ENCODE measurements at places on chromosomes 5 and 9.

- no peak for DNase-seq
Measured at GRCh38 chr9:89902450-89903140, 297.8 kb downstream of the GADD45G start.

GRCh38 chr5:171599411-171599810 lies 180.0 kb downstream of the FGF18 start:
- DNase-seq, result no peak

- no peak for DNase-seq
Measured at GRCh38 chr9:131578731-131579504, 33.6 kb downstream of the PRRT1B start.

GRCh38 chr9:125626187-125626586 lies 80.8 kb downstream of the MAPKAP1 start:
- DNase-seq, result no peak

GRCh38 chr5:160356550-160357347 lies 13.7 kb downstream of the C1QTNF2 start:
- DNase-seq, result no peak

- DNase-seq, result no peak
Measured at GRCh38 chr5:146165460-146165859, 17.0 kb downstream of the LARS1 start.

GRCh38 chr5:10577371-10578292 lies 13.8 kb downstream of the ANKRD33B start:
- no peak for DNase-seq

DNA sequence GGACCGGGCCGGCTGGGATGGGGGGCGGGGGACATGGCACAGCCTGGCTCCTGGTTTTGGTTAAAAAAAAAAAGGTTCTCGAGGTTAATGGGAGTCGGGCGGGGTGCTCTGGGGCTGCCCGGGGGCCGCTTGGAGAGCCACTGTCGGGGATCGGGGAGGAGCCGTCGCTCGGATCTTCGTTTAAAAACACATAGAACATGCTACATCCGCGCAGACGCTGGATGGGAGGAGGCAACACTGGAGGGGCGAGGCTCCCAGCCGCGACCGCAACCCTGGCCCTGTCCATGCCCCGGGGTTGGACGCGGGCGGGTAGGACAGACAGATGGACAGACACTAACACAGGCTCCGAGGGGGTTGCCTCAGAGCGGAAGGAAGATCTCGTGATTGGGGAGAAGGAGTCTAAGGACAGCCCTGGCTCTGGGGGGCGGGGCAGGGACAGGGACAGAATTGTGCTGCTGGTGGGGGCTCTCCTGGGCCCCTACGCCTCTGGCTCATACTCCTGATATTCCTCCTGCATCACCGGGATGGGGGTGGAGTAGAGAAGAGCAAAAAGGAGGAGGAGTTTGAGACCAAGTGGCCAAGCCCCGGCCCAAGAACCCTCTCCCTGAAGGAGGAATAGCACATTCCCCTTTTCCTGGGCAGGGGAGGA lies 9.9 kb downstream of the SNCB start:
- no peak for DNase-seq

- DNase-seq, result no peak
Measured at GRCh38 chr5:143004361-143005145, 234.4 kb downstream of the ARHGAP26 start.

GRCh38 chr9:5846096-5846495 lies 13.2 kb upstream of the ERMP1 start:
- no peak for DNase-seq

- DNase-seq, result peak; percentile 59
Measured at GRCh38 chr9:111959468-111960359, 63.1 kb downstream of the UGCG start.

GRCh38 chr9:89405826-89406225 lies 87.5 kb downstream of the SECISBP2 start:
- no peak for DNase-seq

DNA sequence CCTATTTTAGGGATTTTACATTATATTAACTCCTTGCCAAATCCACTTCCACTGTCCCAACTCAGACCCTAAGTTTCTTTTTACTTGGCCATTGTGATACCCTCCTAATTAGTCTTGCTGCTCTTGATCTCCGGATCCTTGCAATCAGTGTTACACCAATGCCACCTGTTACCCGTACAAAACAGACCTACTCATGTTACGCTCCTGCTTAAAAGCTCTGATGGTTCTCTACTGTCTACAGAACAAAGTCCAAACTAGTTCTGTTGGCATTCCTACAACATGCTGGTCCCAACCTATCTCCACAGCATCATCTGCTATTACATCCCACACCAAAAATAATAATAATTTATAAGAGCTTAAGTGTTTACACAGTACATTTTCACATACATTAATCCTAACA lies 9.8 kb downstream of the ECPAS start:
- no peak for DNase-seq

DNA sequence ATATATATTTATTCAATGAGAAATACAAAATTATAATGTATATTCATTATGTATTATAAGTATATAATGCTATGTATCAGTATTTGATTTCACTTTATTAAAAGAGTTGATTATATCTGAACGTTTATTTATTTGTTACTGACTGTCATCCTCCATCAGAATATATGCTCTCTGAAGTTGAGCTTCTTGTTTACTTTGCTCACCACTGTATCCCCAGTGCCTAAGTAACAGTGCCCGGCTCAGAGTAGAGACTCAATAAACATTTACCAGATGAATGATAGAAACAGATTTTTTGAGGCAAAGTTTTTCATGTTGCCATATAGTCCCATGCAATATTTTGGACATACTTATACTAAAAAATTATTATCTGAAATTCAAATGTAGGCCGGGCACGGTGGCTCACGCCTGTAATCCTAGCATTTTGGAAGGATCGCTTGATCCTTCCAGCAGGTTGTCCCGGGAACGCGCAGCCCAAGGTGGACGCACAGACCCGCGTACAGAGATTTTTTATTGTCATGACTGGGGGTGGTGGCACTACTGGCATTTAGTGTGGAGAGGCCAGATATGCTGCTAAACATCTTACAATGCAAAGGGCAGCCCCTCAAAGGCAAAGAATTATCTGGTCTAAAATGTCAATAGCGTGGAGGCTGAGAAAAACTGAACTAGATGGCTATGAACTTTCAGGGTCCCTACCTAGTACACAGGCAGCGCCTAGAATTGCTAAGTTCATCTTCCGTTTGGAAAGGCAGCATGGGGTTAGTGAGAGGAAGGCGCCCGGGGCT lies 761 bp upstream of the DNAJC25 start:
- no peak for DNase-seq

DNA sequence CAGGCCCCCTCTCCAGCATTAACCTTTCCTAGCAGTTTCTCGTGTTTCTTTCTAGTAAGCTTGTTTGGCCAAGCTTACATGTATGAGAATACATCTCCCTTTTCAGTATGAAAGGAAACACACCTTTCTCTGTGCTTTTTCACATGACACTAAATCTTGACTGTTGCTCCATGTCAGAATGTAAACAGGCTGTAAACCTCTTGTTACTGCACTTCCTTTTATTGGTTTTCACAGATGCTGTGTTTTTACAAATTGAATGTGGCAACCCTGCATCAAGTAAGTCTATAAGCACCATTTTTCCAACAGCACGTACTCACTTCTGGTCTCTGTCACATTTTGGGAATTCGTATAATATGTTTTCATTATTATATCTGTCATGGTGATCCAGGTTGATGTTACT lies 2.2 kb upstream of the CANX start:
- no peak for DNase-seq

GRCh38 chr5:175920231-175920811 lies 47.8 kb downstream of the THOC3 start:
- DNase-seq, result no peak

- no peak for DNase-seq
Measured at GRCh38 chr9:81656871-81657337, 32.4 kb downstream of the TLE1 start.

GRCh38 chr5:75389430-75389829 lies 52.4 kb downstream of the HMGCR start:
- no peak for DNase-seq

- no peak for DNase-seq
Measured at GRCh38 chr5:139395844-139396640, 1.1 kb upstream of the PROB1 start.

DNA sequence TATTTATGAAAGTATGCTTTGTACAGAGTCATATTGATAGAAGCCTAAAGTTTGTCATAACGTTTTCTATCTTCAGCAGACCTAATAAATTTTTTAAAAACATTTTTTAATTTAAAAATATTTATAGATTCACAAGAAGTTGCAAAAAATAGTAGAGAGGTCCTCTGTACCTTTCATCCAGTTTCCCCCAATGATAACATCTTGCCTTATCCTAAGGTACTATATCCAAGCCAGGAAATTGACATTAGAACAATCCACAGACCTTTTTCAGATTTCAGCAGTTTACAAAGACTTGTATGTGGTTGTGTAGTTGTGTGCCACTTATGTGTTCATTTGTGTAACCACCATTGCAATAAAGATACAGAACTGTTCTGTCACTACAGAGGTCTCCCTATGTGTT lies 88.5 kb downstream of the SLC12A2 start:
- no peak for DNase-seq

DNA sequence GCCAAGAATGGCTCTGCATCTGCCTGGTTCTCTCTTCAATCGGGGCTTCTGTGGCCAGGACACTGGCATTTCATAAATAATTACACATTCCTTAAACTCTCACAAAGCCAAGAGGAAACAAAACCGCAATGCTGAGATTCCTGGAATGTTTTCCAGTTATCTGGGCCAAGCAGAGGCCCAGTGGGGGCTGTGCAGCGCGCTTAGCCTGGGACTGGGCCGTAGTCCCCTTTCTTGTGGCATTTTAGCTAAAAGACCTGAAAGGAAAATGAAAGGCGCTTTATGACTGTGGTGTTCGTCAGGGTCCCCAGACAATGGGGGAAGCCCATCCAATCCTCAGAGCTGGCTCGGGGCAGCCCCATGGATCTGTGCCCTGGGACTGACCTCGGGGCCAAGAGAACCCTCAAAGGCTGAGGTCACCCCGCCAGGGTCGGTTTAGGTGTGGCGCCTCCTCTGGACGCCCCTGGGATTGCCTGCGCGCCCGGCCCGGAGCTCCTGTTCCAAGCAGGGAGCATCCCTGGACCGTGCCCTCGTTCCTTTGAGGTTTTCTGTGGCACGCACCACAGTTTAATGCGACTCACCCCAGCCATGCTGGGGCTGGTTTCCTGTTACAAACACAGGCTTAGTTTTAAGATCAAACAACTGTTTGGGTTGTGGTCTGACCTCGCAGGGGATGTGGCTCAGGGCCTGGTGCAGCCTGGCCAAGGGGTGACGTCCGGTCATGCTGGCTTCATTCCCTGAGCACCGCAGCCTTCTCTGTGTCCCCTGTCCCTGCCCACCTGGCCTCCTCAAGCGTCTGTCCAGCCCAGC lies 51.5 kb upstream of the NKD2 start:
- DNase-seq, result peak; percentile 81

DNA sequence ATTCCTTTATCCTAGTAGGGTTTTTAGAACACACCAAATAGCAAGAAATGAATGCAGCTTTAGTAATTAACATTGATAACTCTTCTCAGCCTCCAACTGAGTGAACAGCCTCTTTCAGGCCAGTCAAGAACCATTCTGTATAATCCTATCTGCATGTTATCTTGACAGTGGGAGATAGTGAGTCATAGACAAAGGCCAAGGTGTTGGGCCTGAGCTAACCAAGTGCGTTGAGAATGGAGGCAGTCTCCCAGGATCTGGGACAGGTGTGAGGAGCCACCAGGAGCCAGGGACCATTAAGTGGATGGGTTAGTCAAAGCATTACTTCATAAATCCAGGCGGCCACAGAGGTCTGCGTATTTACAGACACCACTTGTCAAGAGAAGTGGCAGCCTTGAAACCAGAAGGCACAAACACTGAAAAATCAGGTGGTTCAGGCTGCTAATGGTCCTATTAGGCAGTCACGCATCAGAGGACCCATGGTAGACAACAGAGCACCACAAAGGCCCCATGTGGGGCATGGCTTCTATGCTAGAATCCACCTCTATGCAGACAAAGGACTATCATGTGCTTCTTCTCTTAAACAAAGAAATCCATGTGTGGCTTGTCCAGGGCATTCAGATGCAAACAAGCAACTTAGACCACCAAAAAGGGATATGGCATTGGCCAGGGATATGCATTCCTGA lies 409.7 kb upstream of the PIK3R1 start:
- no peak for DNase-seq

DNA sequence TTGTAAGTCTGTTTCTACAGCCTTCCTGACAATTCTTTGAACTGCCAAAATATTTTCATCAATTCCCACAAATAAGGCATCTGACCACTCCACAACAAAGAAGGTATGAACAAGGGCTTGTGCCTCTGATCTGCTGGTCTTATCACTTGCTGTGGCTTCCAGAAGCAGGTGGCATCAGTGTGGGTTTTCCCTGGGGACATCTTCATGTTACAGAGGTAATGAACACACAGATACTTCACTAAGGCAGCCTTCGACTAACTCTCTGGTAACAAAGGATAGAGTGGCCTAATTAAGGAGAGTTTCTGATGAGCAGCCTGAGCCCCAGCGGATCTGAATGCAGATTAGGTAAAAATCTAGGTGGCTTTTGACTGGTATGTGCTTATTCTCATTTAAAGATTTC lies 15.2 kb upstream of the ERAP2 start:
- DNase-seq, result no peak

- no peak for DNase-seq
Measured at GRCh38 chr5:136682986-136683385, 317.6 kb upstream of the TRPC7 start.

GRCh38 chr5:169133531-169133930 lies 167.4 kb downstream of the SLIT3 start:
- no peak for DNase-seq

All from AG09319 (cell line).